Stimulated activated CD8-positive, alpha-beta memory T cell treated with anti-CD3 and anti-CD28 coated beads, Interleukin-12 subunit alpha, Interleukin-12 subunit beta, amount 100 ng/mL, for 1 hour (primary cell): ENCODE measurements at places on chromosomes 5 and 9.

GRCh38 chr5:148201151-148201550, 1.7 kb upstream of the SPINK6 start:
- DNase-seq: no peak

DNA sequence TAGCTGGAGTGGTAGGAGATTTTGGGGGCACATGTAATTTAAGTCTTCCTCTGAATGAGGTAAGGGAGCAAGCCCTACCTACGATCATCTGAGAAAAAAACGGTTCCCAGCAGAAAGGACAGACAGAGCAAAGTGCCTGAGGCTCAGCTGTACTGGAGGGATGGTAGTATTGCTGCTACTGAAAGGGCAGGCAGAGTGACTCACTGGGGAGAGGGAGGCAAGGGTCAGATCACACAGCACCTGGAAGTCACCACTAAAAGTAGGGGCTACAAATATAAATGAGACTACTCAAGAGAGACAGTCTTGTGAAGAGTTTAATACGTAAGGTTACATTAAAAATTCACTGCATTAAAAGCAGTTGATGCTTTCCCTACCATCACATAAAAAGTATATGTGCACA, 75.9 kb downstream of the NFIB start:
- no peak for DNase-seq

DNA sequence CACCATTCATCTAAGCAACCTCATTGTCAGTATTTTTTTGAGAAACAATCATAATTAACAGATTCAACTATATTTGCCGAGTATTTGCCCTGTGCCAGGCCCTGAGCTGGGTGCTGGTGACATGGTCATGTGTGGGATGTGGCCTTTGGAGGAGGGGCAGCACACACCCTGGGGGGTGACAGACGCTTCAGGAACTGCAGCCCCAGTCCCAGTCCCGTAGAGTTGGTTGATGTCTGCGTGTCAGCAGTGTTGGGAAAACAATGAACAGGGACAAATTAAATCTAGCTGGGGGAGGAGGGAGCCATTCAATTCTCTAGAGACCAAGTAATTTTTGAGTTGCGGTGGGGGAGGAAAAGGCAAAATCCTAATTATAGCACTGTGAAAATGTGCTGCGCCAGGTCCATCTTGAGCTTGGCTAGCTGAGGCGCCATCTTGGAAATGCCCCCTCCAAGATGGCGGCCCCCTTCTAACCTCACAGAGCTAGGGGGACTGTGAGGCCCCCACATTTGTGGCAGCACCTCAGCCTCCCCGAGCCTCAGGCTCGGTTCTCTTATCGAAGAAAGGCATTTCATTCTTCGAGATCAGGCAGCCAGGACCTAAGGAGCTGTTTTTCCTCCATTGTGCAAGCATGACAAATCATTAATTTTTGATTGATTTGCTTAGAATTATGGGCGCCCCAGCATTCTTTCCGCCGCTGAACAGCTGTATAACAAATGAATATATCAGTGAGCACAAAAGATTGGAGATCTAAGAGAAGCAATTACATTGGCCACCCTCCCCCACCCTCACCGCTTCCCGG, 87.8 kb downstream of the ZNF618 start:
- no peak for DNase-seq

DNA sequence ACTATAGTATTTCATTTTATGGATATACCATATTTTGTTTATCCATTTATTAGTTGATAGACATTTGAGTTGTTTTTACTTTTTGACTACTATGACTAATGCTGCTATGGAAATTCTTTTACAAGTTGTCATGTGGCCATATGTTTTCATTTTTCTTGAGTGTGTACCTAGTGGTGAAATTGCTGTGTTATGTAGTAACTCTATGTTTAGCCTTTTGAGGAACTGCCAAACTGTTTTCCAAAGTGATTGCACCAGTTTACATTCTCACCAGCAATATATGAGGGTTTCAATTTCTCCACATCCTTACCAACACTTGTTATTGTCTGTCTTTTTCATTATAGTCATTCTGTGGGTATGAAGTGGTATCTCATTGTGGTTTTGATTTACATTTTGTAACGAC, 75.4 kb downstream of the GRIA1 start:
- DNase-seq: no peak

GRCh38 chr5:8843771-8844170, 702.1 kb downstream of the SEMA5A start:
- no peak for DNase-seq

DNA sequence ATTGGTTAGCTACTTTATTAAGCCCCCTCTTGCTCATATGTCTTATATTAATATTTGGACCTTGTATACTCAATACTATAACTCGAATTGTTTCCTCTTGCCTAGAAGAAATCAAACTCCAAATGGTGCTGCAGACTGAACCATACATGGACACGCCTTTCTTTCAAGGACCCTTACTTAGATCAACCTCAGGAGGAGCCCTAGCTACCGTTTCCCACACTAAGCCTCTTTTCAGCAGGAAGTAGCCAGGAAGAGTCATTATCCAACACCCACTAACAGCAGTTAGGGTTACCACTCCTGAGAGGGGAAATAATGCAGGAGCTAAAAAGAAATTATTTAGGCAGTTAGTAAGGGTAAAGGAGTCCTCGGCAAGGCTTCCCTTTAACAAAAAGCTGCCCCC, 243.8 kb upstream of the PUM3 start:
- no peak for DNase-seq

DNA sequence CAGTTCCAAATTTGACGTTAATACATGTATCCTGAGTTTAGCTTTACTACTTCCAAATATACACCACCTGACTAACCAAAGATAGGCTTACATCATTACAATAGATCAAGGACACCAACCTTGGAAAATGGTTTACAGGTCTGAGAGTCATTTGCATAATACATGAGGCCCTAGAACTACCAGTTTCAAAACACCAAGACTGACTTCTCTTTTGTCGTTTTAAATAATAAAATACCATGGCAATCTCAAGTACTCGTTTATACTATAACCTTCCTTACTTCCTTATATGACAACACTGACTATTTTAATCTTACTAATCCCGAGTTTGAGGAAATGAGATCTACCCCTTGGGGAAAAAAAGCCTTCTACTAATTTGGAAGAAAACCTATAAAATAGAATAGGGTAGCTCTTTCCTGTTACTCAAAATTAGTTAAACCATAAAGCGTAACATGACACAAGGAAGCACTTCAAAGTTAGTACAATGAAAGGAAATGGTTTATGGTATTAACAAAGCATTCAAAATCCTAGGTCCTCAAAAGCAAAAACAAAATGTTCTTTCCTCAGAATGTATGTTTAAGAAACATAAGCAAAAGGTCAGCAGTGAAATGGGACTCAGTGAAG, 42.1 kb downstream of the UBQLN1 start:
- no peak for DNase-seq

DNA sequence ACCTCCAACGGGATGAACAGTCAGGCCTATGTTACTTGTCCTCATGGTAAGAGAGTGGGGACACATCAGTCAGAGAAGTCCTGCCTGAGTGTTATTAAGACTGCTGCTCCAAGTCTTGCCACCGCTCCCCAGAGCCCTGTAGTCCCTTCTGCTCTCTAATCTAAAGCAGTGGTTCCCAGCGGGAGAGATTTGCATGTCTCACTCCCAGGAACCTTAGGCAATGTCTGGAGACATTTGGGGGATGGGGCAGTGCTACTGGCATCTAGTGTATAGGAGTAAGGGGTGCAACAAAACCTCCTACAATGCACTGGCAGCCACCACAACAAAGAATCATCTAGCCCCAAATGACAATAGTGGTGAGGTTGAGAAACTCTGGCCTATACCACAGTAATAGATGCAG, 2.6 kb upstream of the SVEP1 start:
- no peak for DNase-seq

DNA sequence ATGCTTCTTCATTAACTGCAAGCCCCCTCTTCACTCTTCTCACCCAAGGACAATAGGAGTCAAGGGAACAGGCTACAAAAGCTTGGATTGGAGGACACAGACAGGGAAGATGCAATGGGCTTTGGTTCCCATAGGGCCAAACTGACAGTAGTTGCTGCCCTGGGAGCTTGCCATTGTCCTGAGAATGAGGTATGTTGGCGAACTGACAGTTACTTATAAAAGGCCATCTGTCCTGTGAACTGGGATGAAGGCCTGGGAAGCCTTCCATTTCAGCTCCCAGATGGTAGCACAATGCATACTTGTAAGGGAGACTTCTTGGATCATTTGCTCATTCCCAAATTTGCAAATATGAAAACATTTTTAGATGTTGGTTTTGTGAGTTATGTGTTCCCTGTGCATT, 88.9 kb downstream of the SNCAIP start:
- DNase-seq: no peak

DNA sequence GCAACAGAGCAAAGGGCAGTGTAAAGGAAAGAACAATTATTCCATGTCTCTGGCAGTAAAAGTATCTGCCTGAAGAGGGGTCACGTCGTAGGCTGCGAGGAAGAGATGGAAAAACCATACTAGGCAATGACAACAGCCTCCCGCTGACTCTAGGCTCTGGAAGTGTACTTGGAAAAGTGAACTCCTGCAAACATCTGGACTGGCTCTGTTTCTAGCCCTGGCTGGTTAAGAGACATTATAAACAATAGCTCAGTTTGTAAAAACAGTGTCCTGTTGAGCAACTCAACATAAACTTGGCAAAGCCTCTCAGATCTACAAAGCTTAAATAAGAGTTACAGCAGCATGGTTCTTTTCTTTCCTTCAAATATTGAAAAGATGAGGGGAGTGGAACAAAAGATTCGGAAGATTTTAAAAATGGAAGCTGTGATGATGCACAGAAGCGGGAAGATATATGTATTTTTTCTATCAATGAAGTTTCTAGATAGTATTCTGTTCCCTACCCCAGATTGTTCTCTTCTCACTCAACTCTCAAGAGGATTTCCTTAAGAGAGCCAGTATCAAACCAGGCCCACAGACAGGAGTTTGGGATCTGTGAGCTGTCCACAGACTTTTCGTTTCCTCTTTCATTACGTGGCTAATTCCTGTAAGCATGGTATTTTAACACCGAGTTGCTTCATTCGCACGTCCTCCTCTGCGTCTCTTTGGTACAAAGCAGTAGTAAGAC, 79.4 kb downstream of the SPTLC1 start:
- DNase-seq: no peak

GRCh38 chr5:135738564-135738875, 95.9 kb upstream of the SLC25A48 start:
- DNase-seq: no peak

DNA sequence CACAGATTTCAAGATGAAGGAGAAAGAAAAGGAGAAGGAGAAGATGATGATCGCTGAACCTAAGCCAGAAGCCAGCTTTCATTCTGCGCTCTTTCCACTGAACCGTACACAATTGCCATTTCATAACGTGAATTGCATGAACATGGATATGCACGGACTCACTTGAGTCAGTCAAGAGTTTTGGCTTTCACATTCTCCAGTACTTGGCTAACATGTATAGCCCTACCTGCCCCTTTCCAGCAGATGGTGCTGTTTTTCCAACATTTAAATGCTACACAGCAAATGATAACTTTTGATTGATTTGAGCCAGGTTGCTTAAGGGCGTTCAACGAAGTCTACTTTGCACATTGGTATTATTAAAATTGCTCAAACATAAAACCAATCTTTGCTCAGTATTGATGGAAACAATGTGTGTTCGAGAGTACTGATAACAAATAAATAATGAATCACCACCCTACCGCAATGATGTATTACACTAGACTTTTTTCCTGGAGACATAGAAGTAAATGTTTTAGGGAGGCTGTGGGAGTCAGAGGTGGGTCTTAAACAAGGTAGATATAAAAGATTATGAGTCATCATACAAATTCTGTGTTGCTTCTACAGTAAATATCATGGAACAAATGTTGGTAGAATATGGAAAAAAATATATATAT, 196.4 kb downstream of the TRPM3 start:
- no peak for DNase-seq

DNA sequence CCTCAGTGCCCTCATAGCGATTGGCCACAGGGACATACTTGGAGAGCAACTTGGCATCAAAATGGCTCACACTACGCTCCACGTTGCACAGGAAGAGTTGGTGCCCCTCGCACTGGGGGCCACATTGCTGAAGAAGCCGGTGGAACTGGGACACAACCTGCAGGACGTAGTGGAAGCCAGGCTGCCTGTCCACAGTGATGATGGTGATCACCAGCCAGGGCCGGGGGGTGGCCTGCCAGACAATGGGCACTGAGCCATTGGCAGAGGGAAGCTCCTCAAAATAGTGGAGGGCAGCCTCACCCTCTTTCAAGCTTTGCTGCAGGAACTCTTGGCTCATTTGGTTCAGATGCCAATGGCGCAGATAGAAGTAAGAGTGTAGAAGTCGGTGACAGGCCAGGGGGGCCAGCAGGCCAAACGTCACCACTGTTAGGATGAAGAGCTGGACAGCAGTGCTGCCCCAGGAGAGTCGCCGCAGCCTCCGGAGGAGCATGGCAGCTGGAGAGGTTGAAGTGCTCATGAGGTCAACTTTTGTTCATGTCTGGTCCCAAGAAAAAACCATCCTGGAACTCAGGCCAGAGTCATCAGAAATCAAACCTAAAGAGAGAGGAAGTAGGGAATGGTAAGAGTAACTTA, 41.1 kb upstream of the ALDOB start:
- no peak for DNase-seq

- no peak for DNase-seq
These were observed 403 bp downstream of the NINJ1 start for GRCh38 chr9:93133681-93134014.

GRCh38 chr5:93076566-93076965, 504.5 kb downstream of the NR2F1-AS1 start:
- no peak for DNase-seq

DNA sequence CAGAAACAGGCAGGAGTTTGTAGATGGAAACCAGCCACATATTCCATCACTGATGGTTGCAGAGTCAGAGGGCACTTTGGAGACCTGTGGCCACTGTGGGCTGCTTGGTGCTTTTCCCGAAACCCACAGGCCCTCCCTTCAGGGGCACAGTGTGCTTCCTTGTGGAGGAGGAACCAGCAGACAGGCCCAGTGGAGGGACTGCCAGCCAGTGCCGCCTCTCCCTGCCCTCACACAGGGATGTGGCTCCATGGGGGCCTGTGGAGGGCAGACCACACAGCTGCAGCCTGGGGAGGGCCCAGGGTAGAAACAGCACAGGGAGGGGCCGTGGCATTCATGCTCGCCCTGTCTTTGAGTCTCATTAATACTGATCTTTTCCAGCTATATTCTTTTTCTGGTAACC, 35.2 kb downstream of the CEP72 start:
- no peak for DNase-seq

DNA sequence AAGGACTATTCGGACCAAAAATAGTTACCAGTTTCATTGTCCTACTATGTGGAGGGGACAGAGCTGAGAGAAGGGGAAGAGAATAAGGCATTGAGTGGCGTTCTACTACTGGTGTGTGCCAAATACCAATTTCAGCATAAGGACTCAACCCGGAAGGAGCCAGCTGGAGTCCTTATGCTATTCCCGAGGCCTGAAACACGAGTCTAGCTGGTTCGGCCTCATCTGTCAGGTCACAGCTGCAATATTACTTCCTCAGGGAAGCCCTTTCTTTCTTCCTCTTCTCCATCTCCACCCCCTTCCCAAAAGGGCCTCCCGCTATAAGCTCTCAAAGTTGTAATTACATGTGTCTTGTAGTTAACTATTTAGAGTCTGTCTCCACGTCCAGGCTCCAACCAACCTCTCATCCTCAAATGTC, 20.5 kb upstream of the FER start:
- no peak for DNase-seq

GRCh38 chr5:164708831-164709230, 1203.4 kb downstream of the MAT2B start:
- no peak for DNase-seq
